CD8-positive, alpha-beta T cell (primary cell): ENCODE measurements at places on chromosomes 7 and 10.

DNA sequence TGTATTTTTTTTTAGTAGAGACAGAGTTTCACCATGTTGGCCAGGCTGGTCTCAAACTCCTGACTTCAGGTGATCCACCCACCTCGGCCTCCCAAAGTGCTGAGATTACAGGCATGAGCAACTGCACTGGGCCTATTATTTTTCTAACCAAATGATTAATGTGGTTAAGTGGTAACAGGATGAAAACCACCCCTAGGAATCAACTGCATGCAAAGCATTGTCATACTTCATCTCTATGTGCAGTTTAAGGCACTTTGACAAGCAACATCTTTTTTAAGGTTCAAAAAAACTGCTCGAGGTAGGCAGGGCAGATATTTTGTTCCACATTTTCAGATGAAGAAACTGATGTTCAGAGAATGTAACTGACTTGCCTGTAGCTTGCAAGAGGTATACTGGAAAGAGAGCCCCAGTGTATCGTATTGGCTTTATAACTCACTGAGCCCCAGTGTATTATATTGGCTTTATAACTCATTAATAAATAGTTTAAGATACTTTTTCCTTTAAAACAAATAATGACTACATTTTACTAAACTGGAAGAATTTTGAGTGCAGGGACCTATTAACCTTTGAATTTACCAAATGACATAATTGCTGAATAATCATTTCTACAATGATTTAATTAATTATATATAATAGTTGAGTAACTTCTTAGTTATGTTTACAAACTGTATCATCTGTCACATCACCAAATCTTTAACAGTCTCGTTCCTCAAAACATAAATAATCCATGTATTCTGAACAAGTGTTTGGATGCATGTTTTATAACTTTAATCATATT lies 38.1 kb downstream of the RTKN2 start:
- no peak for DNase-seq

DNA sequence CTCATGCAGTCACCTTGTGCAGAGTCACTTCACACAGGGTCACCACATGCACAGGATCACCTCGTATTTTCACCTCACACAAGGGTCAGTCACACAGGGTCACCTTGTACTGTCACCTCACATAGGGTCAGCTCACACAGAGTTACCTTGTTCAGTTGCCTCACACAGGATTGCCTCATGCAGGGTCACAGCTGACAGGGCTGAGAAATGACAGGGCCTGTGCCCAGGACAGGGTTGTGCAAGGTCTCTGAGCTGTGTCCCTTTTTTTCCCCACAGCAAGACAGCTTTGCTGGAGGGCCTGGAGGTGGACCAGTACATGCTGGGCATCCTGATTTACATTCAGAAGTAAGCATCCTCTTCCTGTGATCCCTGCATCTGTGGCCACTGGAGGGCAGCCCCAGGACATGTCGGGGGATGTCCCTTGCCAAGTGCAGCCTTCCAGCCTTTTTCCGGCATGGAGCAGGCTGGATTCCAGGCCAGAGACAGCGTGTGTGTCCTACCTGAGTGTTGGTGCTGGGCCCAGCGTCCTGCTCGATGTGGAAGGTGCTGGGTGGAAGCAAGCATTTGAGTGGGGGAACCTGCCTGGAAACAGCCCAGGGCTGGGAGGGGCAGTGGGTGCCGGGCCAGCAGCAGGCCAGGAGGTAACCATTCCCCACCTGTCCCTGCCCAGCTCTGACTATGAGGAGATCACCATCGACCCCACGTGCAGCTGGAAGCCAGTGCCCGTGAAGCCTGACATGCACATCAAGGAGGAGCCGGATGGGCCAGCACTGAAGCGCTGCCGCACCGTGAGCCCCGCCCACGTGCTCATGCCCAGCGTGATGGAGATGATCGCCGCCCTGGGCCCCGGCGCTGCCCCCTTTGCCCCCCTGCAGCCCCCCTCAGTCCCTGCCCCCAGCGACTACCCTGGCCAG lies 16.3 kb downstream of the ZMIZ2 start:
- no peak for DNase-seq

- no peak for DNase-seq
Observed at GRCh38 chr7:29809533-29810155, 3.3 kb downstream of the WIPF3 start.

DNA sequence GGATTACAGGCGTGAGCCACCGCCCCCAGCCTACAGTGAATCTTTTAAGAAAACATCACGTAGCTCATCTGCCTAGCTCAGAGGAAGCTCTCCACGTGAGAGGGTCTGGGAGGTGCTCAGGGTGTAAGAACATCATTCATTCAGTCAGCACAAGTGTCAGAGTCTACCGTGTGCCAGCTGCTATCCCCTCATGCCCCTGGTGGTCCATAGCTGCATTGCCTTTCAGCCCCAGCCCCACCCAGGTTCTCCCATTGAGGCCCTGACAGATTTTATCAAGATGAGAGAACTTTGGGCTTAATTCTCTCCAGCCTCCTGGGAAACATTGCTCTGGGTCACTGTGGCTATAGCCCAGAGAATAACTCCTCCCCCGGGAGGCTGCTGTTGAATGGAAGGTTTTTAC lies 45.1 kb downstream of the ZNF503 start:
- DNase-seq, result no peak

DNA sequence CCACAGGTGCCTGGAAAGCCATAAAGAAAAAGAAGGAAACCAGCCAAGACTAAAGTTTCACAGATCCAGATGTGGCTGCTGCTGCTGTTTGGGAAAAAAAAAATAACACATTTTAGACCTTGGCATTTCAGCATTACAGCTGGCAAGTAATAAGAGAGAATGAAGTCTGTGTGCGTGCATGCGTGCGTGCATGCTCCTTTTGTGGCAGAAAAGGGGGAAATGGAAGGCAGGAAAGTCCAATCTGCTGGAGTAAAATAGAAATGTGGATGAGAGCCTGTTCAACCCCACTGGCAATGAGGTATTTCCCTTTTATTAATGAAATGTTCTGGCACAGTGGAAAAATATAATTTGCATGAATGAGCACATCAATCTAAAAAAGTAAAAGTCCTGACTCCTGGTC lies 137.0 kb upstream of the SEMA3A start:
- no peak for DNase-seq

DNA sequence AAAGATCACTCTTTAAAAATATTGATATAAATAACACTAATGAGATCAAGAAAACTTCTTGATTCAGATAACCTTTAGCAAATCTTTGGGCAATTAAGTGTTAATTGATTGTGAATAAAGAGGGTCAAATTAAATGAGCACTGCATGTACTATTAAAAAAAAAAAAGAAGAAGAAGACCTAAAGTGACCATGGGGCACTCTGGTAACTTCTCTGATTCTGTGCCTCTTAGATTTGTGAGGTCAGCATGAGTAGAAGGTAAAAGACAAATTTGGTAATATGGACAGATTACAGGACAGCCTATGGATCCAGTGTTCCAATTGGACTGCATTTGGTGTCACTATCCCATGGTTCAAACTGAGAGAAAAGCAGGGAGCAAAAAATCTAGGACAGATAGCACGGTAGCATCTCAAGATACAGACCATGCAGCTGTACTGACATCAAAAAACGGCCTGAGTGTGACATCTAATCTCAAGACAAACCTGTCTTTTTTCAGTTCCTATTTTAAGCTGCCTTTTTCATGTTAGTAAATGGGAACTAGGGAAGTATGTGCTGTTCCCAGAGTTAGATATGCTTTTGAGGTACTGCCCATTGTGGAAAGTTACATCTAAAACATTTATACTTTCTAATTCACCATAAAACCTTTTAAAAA lies 128.0 kb downstream of the KCND2 start:
- DNase-seq, result no peak

DNA sequence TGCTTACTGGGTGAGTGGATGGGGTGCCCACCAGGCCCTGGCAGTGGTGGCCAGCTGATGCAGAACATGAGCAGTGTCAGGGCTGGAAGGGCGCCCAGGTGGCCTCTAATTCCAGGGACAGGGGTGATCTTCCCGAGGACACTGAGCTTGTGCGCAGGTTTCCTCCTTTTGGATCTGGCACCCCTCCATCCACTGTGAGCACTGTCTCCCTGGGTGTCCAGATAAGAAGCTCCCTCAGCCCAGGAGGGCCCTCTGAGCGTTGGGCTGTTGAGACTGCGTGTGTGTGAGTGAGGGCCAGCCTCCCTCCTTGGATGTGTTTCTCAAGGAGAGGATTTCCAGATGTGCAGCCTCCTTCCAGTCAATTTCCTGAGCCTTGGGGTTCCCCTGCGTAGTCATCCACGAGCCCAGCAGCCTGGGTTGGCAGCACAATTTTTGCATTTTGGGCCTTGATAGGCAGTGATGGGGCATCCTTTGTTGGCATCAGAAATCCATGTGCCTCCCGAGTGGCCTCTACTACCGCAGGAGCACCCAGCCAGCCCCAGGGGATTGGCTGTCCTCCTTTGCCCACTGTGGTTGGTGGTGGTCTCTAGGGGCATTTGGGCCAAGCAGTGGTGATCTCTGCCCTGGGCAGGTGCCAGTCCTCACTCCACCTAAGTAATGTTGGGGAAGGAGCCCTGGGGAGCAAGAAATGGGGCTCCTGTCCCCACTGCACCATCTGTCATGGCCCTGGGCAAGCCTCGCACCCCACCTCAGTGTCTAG lies 20.9 kb upstream of the BTBD16 start:
- no peak for DNase-seq

DNA sequence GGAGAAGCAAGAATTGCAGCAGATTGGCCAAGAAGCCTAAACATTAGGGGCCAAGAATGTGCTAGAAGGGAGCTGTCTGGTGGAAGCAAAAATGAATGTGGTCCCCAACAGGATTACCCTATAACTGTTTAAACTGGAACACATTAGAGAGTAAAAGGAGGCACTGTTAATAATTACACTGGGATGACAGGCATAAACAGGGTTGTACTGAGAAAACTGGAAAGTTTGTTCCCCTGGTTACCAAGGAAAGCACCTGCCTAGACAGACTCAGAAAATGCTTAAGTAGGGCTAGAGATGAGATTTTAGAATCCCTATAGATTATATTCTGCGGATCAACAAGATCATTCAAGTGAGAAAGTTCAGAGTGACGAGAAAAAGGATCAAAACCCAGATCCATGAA lies 100.8 kb downstream of the CTTNBP2 start:
- no peak for DNase-seq

DNA sequence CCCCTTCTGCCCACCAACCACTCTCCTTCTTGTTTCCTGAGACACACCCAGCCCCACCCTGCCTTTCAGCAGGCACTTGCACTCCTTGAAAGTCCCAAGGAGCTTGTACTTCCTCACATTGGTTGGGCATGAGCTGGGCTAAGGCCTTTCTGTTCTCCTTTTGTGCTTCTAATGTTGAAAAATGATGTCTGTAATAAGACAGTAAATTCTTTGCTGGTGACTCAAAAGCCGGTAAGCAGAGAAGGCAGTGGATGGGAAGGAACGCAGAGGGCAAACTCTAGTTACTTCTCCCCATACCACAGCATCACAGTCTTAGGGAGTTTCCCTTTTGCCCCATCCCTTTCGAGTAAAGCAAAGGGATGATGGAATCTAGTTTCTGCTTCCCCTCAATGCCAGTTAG lies 185.6 kb downstream of the PLXNA4 start:
- DNase-seq, result no peak

- no peak for DNase-seq
Observed at GRCh38 chr10:106925191-106925590, 239.3 kb downstream of the SORCS1 start.

DNA sequence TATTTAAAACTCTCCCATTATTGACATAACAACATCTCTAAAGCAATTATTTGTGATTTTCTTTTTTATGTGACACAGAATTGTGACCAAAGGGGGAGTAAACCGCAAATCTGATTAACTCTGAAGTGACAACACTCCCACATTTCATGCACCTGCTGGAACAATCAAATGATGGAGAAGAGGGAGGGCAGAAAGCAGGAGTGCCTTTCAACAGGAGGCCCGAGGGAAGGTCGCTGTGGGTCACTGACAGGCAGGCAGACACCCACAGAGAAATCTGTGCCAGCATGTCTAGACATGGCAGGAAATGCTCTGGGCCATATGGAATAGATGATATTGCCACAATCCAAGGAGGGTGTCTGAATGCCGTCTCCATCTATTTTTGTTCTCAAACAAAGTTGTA lies 247.3 kb downstream of the DOCK4 start:
- no peak for DNase-seq

- no peak for DNase-seq
Observed at GRCh38 chr7:26944501-26945358, 80.3 kb upstream of the SKAP2 start.

- DNase-seq, result no peak
Observed at GRCh38 chr10:12235116-12235694, 39.2 kb downstream of the CDC123 start.

- no peak for DNase-seq
Observed at GRCh38 chr7:30894866-30895605, 16.6 kb upstream of the AQP1 start.

GRCh38 chr7:88095-88926 lies 104.1 kb upstream of the FAM20C start:
- DNase-seq, result no peak

- no peak for DNase-seq
Observed at GRCh38 chr7:130084037-130084875, 13.9 kb downstream of the KLHDC10 start.

DNA sequence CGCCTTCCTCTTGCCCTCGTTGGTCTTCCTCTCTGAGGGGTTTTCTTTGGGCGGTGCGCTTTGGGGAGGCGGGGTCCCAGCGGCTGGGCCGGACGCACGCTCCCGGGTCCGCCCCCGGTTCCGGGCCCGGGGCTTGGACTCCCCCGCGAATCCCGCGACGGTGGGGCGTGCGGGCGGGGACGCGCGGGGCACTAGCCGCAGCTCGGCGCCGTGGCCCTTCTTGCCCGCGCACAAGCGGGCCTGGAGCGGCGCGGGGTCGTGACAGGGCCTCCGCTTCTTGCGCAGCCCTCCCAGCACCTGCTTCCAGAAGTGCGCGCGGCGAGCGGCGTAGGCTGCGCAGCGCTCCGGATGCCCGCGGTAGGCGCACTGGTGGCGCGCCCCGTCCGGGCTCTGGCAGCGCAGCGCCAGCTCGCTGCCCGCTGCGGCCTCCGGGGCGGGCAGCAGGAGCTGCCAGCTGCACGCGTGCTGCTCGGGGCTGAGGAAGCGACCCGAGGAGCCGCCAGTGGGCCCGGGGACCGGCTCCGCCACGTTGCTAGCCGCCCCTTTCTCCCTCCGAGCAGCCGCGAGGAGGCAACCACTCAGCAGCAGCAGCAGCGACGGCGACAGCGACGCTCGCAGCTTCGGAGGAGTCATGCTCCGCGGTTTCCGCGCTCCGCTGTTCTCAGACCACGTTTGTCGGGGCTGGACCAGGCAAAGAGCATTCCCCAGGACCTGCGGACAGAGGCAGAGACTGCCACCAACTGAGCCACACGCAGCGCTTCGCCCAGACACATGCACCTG lies 759 bp downstream of the FGFBP3 start:
- DNase-seq, result peak; percentile 85

DNA sequence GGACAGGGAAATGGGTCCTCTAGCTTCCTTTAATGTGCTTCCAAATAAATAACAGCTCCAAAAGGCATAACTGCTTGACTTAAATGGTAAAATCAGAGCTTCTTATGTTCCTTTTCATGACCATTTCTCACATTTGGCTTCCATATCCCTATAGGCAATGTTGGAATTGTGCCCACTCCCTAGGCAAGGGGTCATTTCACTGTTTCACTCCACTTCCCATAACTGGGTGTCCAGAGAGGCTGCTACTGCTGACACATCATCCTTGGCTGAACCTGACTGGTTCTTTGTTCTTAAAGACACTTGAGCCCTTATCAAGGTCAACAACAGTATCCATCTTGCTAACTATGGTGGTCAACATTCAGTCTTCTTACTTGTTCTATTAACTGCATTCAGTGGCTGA lies 37.1 kb downstream of the PRTFDC1 start:
- no peak for DNase-seq

- DNase-seq, result no peak
Observed at GRCh38 chr10:113641702-113642101, 22.1 kb downstream of the NRAP start.

- no peak for DNase-seq
Observed at GRCh38 chr10:91164520-91165065, 55.9 kb upstream of the PCGF5 start.

GRCh38 chr7:30659312-30659711 lies 22.9 kb downstream of the CRHR2 start:
- DNase-seq, result no peak
